ENCODE measurements at places on chromosomes 13 and 19.

GRCh38 chr19:17490411-17490810 is 20.1 kb downstream of the SLC27A1 start:
- DNase-seq: no peak

- DNase-seq: no peak
Measured at GRCh38 chr13:109743706-109744453, 42.5 kb downstream of the IRS2 start.

GRCh38 chr19:14550201-14550754 is 20.9 kb downstream of the TECR start:
- DNase-seq: no peak

GRCh38 chr19:41604831-41605230 is 22.0 kb downstream of the CEACAM4 start:
- no peak for DNase-seq

DNA sequence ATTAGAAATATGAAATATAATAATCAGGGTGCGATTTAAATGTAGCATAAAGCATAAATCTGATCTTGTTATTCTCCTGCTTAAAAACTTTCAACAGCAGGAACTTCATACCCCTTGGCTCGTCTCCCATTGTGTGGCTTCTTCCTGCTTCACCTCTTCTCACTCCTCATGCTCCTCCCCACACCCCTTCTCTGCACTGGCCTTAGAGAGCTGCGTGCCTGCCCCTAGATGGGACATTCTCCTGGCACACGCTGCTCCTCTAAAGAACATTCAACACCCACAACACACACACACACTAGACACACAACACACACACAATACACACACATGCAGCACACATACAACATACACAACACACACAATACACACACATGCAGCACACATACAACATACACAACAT is 104.6 kb upstream of the RAP2A start:
- no peak for DNase-seq

DNA sequence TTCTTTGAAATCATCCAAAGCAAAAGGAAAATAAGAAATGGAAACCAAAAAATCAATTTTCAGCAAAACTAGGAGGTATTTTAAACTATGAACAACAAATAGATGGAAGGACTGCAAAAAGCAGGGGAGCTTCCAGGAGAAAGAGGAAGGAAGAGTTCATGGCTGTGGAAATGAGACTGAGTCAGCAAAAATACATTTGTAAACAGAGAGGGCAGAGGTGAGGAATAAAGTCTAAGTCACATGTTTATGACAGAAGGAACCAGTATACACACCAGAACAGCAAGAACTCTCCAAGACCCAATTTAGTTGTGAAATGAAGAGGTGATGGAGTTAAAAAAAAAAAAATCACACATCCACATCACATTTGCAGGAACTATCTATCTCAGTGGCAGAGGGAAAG is 69.6 kb downstream of the RNASEH2B start:
- DNase-seq: no peak

GRCh38 chr13:97224544-97225300 is 2.6 kb downstream of the MBNL2 start:
- peak; percentile 35 for DNase-seq

Data from T-helper 17 cell (primary cell).